Activated CD4-positive, CD25-positive, alpha-beta regulatory T cell (primary cell): ENCODE measurements at places on chromosomes 2 and 18.

DNA sequence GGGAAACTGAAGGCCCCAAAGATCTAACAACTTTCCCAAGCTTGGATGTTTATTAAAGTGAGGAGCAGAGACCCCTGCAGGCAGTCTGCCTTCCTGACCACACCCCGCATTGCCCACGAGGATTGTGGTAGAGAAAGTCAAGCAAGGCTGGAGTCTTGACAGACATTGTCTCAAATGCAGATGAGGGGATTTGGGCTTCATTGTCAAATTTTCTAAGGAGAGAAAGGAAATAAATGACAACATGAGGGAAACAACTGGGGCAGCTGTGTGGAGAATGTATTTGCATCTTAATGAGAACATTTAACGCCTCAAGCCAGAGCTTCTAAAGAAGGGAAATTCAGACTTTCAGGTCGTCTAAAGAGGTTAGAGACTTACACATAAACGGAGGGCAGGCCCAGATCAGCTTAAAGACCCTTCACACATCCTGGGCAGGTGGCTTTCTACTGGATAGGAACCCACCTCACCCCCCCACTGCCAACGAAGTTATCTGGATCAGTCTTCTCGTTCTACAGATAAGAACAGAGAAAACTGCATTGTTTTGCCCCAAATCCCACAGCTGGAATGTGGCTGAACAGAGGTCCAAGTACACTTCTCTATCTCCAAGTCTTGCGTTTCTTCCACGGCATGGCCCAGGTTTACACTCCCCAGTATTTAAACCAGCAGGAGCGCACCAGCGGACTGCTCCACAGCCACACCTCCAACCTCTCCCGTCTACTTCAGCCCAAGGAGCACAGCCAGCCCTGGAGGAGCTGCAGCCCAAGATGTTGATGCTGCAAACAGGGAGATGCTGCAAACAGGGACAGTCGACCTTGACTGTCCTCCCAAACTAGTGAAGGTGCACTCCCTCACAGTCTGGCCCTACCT lies 16.2 kb upstream of the SCG2 start:
- no peak for DNase-seq

DNA sequence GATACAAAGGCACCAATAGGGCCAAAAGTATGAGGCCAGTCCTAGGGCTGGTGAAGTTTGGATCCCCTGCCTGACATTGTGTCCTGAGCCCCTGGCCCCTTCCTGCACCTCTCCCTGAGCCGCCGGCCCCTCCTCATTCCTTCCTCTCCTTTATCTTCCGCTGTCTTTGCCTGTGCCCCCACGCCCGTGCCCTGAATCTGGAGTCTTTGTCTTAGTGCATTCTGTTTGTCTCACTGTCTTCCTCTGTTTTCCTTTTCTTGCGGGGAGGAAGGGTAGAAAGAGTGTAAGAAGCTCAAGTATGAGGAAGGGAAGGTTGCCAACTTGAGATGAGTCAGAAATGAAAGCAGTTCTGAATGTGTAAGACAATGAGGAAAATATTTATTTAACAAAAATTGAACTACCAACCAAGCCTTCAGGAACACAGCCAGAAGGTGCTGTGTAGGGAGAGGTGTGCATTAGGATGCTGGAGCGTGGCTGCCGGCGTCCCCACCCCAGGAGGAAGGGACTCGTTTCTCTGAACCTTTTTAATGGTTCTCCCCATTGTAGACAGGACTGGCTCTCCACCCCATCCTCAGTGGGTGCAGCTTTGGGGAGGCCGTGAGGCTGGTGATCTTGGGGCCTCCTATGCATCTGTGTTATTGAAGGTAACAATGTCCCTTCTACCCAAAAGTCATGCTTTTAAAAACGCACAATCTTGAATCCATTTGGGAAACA lies 133.1 kb downstream of the NEDD4L start:
- DNase-seq = no peak

DNA sequence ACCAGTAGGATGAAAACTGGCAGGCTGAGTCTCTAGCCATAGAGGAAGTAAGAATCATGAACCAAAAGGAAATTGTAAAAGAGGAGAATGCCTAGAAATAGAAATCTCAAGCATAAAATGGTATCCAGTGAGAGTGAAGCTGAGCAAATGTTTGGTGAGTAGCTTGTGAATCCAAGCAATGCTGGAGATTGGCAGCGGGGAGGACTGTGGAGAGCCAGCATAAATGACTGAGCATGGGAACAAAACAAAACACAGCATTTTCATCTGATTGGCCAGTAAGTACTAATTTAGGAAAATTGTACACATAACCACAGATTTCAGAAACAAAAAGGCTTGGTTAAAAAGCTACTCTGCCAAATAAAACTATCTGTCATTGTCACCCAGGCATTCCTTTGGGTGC lies 390.0 kb downstream of the STK39 start:
- DNase-seq = no peak

- DNase-seq = no peak
Observed at GRCh38 chr2:228410061-228410460, 228.6 kb upstream of the SPHKAP start.

DNA sequence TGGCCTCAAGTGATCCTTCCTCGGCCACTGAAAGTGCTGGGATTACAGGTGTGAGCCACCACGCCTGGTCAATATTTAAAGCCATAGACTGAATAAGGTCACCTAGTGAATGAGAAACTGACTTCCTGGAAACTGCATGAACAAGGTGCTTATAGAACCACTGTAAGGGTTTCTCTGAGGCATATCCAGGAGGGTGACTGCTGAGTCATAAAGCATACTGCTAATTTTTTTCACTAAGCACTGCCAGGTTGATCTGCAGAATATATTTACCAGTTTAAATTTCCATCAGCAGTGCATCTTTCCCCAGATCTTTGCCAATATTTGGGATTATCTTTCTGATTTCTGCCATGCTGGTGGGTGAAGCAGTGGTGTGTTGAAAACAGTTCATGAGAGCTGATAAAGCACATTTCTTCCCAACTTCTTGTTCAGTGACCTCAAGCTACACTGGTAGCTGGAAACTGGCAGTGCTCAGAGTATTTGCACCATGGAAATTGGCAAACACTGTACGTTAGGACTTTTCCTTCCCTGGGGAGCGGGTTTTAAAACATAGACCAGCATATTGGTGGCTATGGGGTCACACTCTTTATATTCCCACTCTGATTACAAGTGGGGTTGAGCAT lies 4.2 kb upstream of the CLIP4 start:
- DNase-seq = no peak

DNA sequence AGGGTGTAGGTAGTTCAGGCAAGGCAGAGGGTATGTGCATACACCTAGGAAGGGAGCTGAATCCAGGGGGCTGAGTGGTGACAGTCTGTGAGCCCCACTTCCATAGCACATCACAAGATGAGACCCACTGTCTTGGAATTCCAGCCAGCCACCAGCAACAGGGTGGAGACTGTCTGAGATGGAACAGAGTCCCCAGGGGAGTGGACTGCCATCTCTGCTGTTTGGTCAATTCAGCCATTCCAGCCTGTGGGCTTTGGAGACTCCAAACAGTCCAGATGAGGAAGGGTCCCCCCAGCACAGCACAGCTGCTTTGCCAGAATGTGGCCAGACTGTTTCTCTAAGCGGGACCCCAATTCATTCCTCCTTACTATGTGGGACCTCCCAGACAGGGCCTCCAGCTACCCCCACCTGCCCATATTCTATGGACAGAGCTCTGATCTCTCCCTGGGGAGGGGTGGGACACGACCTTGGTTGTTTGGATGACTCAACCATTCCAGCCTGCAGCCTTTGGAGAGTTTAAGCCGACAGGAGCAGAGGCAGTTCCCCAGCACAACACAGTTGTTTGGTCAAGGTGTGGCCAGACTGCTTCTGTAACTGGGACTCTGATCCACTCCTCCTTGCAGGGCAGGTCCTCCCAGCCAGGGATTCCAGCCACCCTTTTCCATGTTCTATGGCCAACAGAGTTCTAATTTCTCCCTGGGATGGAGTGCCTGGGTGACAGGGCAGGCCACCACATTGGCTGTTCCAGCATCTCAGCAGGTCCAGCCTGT lies 178.0 kb downstream of the RND3 start:
- DNase-seq = no peak

- DNase-seq = no peak
Observed at GRCh38 chr2:57523304-57523703, 523.3 kb upstream of the VRK2 start.

- DNase-seq = no peak
Observed at GRCh38 chr2:112812318-112813267, 24.0 kb downstream of the IL1B start.

GRCh38 chr18:62611453-62612288 lies 88.8 kb downstream of the ZCCHC2 start:
- no peak for DNase-seq

DNA sequence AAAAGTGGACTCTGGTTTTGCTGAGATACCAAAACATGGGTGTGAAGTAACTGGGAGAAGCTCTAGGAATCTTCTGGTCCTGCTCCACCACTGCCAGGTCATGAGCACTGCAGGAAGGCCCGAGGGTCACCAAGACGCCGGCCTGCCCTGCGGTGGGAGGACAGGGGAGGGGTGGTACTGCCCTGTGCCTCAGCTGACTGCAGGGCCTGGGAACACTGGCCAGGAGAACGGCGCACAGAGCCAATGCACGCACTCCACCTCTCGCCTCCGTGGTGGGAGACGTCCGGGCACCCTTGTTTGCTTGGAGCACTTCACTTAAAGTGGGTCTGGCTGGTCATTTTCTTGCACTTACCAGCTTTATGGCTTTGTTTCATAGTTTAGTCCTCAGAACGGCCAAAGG lies 153.4 kb downstream of the SH3RF3 start:
- DNase-seq = no peak

DNA sequence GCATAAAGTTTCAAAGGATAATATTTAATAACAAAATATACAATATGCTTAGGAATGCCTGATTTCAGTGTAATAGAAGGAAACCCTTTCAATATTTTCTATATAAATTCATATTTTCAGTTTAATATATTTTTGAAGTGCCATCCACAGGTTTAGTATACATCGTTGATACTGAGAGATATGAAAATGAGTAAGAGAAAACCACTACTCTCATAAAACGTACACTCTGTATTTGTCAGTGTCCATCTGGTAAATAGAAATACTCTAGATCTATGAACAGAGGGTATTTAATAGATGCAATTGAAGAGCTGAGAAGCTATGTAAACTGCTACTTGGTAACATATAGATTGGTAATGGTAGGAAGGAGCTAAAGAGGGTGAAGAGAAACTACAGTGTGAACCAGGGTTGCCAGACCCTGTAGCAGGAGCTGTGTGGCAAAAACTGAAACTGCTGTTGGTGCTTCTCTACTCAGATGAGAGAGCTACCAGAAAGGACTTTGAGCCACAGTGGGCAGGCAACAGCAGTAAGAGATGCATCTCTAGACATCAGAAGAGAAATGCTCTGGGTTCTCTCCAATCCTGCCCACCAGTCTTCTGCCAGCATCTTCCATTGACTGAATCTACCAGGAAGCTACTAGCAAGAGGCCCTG lies 187.4 kb downstream of the CCDC102B start:
- no peak for DNase-seq

- DNase-seq = no peak
Observed at GRCh38 chr2:28725021-28725711, 26.5 kb upstream of the PPP1CB start.

DNA sequence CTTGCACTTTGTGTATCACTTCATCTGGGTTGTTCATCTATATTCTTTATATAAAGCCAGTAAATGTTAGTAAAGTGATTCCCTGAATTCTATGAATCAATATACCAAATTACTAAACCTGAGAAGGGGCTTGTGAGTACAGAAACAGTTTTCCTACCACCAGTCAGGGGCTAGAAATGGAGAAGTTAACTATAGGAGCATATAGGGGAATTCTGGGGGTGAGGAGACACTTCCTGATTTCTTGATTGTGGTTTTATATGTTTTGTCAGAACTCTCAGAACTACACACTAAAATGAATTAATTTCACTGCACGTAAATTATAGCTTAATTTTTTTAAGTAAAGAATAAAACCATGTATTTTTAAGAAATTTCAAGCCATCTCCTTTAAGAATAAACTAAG lies 93.7 kb downstream of the SESTD1 start:
- no peak for DNase-seq
